ENCODE measurements at places on chromosomes 13 and 19.

DNA sequence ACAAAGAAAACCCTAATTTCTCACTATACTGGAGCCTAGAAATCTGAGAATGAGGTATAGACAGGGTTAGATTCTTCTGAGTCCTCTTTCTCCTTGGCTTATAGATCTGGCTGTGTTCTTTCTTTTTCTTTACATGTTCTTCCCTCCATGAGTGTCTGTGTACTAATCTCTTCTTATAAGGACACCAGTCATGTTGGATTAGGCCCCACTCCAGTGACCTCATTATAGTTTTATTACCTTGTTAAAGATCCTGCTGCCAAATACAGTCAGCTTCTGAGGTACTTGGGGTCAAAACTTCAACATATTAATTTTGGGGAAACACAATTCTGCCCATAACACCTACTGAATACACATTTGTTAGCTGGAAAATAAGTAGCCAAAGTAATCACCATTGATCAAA, 302.6 kb downstream of the PCDH9 start:
- no peak for DNase-seq

DNA sequence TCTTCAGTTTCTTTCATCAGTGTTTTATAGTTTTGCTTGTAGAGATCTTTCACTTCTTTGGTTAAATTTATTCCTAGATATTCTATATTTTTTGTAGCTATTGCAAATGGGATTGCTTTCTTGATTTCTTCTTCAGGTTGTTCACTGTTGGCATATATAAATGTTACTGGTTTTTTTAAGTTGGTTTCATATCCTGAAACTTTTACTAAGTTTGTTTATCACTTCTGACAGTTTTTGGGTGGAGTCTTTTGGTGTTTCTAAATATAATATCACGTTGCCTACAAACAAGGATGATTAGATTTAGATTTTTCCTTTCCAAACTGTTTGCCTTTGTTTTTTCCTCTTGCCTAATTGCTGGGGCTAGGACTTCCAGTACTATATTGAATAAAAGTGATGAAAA, 109.7 kb downstream of the PAN3 start:
- no peak for DNase-seq

- no peak for DNase-seq
Measured at GRCh38 chr19:46410205-46411087, 2.9 kb downstream of the CCDC8 start.

DNA sequence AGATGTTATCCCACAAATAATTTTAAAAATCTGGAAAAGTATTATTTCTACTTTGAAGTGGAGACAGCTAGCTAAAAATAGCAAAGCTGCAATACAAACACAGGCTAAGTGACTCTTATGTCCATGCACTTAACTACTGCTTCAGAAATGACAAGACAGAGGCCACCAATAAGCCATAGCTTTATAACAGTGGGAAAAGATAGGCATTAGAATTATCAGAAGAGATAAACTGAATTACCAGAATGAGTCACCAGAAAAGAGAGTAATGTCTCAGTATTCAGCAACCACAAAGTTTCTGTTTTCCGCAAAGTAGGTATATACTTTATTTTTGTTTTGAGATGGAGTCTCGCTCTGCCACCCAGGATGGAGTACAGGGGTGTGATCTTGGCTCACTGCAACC, 17.1 kb downstream of the CLN5 start:
- DNase-seq = no peak

DNA sequence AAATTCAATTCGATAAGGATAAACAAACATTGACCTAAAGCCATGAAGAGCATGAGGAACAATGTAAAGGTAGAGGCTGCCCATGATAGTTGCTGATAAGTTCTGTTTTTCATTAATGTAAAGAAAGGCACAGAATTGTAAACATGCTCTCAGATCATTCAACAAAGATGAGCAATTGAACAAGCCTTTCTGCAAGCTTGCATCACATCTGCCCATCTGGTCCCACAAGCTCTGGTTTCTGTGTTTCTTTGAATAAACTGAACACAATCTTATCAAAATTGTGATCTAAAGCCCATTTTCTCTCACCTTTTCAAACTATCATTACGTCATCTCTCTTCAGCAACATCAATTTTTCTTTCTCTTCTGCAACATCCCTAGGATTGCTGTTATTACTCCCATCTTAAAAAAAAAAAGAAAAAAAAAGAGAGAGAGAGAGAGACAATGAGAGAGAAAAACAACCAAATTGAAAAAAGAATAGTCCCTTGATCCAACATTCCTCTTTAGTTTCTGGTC, 487.2 kb upstream of the GPC6 start:
- no peak for DNase-seq

DNA sequence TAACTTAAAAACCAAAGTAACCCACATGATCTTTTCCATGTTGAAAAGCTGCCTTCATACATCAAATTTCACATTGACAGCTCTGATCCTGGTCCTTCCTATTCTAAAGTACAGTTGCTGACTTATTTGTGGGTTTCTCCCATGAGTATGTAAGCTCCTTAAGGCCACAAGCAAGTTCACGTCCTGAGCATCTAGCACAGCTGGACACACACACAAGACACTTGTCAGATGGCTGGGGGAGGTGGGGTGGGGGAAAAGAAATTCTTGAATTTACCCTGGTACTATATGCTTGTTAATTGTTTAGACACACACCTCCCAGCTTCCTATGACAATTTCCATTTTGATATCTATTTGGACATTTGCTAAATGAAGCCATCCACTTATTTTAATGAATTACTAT, 162.8 kb downstream of the ZIC5 start:
- DNase-seq = no peak

- no peak for DNase-seq
Measured at GRCh38 chr13:94342436-94343242, 136.8 kb downstream of the DCT start.

- DNase-seq = peak; percentile 71
Measured at GRCh38 chr19:41934849-41935374, 6.7 kb upstream of the ERFL start.

DNA sequence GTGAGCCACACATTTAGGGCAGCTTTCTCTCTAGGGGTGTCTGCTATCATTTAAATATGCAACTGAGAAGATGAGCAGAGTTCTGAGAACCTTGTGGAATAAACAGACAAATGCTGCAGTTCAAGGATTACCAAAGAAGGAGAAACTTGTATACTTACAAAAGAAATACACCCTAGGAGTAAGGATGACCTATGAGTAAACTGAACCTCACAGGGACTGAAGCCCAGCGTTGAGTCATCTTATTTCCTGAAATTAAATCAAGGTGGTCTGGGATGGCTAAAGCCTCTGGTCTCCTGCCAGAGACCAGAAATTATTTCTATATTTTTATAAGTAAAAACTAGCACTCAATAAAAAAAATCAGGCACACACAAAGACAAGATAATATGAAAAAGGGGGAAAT, 40.1 kb downstream of the FAM216B start:
- no peak for DNase-seq

- DNase-seq = no peak
Measured at GRCh38 chr19:424546-424945, 15.6 kb upstream of the C2CD4C start.

GRCh38 chr13:99417201-99418102, 83.8 kb upstream of the TM9SF2 start:
- DNase-seq = no peak

GRCh38 chr13:19845758-19846157, 17.7 kb downstream of the ZMYM5 start:
- DNase-seq = no peak

DNA sequence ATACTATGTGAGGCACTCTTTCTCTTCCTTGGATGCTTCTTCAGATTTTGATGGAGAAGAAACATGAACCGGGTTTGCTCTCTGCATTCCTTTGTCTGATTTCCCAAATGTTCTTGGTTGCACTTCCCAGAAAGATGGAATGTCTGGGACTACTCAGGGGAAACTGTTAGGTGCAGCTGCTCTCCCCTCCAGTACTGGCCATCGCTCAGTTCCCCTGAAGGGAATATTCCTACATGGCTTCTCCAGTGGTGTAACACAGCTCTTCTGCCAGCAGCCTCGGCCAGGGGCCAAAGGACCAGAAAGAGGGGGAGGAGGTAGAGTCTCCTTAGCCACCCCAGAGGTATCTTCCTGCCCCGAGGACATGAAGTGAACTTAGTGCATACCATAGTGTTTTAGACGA, 33.5 kb upstream of the SPRY2 start:
- DNase-seq = no peak

DNA sequence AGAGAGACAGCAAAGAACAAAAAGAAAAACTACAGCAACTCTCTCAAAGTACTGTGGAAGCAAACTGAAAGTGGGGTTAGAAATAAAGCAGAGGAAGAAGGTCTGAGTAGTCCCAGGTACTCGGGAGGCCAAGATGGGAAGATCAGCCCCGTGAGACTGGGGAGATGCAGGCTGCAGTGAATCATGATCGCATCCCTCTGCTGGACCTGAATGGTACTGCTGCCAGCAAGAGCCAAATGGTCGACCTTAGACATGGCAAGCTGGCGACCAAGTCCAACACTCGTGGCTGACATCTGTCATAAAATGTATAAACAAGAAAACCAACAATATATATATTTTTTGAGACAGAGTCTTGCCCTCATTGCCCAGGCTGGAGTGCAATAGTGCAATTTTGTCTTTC, 33.7 kb upstream of the ZNF724 start:
- peak; percentile 48 for DNase-seq

GRCh38 chr13:96779691-96780090, 214.6 kb downstream of the OXGR1 start:
- DNase-seq = no peak

DNA sequence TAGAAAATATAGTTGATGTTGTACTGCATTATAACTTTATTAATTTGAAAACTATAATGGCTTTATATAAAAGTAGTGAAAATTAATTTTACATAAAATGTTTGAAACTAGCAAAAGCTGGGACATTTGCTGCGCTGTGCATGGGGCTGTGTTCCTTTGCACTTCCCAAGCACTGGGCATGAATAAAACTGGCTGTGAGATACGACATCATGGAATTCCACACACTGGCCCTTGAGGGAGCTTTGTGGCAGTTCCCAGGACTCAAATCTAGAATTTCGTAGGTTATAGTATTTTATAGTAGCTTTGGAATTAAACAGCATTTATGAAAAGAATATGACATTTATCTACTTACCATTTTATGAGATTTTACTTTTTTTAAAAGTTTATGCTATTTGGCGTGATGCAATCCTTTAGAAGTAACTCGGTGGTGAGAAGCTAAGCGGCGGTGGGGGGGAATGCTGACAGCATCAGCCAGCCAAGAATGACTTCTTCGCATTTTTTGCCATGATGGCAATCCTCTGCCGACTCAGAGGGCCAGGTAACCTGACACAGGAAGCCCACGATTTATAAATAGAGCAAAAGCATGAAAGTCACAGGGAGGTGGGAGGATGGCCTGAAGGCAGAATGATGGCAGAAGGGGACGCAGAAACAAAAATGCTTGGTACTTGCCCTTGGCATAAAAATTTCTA, 553.5 kb downstream of the MYO16 start:
- DNase-seq = no peak

GRCh38 chr19:15404780-15405211, 14.0 kb downstream of the AKAP8L start:
- no peak for DNase-seq

DNA sequence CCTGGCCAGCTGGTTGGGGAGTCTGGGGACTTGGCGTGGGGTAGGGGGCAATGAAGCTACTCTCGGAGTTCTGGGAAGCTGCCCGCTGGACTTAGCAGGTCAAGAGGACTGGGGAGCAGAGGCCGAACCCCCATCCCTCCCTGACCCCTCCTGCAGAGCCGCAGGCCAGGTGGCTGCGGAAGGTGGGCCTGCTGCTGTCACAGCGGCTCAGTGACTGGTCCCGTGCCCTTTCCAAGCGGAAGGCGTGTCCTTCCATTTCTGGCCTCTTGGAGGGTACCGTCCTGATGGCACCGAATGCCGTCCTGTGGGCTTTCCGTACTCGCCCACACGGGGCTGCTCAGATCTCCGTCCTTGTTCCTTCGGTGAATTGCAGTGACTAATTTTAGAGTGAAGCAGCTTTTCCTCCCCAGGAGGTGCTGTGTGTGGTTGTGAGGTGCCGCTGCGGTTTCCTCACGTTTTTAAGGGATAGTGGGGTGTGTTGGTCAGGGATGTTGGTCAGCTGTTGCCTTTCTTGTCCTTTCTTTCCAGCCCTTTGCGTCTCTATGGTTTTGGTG, 20.8 kb downstream of the DOT1L start:
- DNase-seq = no peak

- no peak for DNase-seq
Measured at GRCh38 chr19:49271080-49271753, 53.8 kb downstream of the SLC6A16 start.

GRCh38 chr13:112781287-112781686, 91.4 kb downstream of the ATP11A start:
- no peak for DNase-seq

DNA sequence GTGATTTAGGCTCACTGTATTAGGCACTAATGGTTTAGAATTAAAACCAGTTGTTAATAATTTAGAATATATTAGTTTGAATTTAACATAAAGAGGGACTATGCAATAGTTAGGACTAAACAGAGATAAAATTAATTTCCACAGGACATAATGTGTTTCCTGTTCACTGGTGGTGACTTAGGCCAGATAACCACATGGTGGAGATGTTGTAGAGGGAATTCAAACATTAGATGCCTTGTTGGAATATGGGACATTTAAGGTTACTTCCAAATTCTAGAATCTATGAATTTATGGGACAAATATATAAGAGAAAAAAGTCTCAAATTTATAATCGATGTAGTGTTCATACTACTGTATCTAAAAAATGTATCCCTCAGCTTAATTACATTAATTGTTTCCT, 615.5 kb upstream of the KLHL1 start:
- no peak for DNase-seq

GRCh38 chr13:79468819-79469218, 12.1 kb upstream of the NDFIP2 start:
- no peak for DNase-seq

GRCh38 chr13:113552786-113553434, 31.6 kb upstream of the TFDP1 start:
- no peak for DNase-seq

- DNase-seq = no peak
Measured at GRCh38 chr19:45180936-45181335, 2.4 kb downstream of the BLOC1S3 start.

DNA sequence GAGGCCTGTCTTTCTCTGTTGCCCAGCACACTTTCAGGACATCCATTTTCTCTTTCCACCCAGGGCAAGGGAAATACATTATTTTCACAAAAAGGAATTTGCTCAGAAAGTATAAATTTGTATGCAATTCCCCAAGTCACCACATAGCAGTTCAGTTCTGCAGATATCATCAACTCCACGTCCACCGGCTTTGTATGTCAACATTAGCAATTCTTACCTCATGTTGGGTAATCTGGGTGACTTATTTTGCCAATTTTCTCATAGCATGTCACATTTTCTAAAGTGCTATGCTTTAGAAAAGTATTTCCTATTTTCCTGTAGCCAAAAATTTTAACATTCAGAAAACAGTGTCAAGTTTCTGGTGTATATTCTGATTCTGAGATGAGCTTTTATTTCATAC, 501.8 kb downstream of the EFNB2 start:
- DNase-seq = no peak

DNA sequence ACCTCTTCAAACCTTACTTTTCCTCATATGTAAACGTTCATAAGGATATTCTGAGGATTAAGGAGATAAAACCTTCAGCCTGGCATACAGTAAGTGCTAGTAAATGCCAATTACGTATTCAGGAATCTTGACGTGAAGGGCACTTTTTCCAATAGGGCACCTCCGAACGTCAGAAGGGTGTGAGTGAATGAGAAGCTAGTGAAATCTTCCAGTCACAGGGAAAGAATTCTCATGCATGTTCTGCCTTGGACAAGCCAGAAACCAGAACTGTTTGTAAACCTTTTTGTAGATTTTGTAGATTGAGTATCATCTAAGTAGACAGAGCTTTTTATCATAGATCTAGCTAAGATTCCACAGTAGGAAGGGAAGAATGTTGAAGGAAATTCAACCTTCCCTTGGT, 16.5 kb downstream of the DGKH start:
- DNase-seq = no peak

GRCh38 chr19:6210721-6211600, 68.8 kb downstream of the MLLT1 start:
- no peak for DNase-seq

All from T-helper 2 cell (primary cell).